ENCODE measurements at places on chromosomes 7 and 10.

- no peak for DNase-seq
Measured at GRCh38 chr10:6979371-6979770, 399.3 kb upstream of the PRKCQ start.

- DNase-seq, result no peak
Measured at GRCh38 chr10:88045096-88045495, 181.7 kb downstream of the PTEN start.

GRCh38 chr10:88582806-88583583, at the start of gene RNLS:
TSS of gene RNLS (minus strand) at chr10:88583318.
- DNase-seq, result peak; percentile 81

GRCh38 chr10:51522858-51523257, 176.5 kb downstream of the CSTF2T start:
- no peak for DNase-seq

DNA sequence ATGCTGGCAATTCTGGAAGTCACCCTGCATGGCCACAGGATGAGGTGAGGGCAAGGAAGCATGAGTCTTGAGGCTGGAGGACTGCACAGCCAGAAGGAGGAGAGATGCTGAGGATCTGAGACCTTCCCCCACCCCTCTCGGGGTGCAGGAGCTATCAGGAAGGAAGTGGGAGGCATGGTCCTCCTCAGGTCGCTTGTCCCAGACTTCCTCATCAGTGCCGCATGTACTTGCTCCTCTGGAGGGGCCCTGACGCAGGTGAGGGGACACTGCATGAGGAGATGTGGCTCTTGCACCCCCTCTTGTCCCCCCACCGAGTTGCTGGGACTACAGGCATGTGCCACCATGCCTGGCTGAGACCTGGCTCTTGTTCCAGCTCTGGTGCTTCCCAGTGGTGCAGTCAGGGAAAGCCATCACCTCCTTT, 5.7 kb upstream of the ZMIZ1 start:
- no peak for DNase-seq
